Renal pelvis (tissue), 12 donors: ENCODE measurements at places on chromosomes 16 and 17.
A peak's percentile ranks its signal among the peaks of the same experiment; 100 is the strongest.

- no peak for DNase-seq
Measured at GRCh38 chr17:55321427-55322060, 56.8 kb downstream of the HLF start.

DNA sequence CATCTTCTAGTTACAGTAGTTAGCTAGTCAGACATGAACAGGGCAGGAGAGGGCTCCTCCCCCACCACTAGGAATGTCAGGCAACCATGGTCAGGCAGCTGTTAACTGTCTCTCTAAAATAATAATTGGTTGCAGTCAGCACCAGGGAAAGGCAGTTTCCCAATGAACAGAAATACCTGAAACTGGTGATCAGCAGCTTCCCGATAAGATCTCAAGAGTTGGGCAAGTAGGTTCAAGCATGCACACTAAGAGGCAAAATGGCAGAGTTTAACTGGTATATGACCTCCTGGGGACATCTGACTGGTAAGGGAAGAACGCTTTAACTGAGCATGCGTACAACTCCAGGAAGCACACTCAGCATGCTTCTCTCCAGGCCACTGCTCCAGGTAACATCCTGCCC lies 12.6 kb upstream of the XYLT1 start:
- no peak for DNase-seq

DNA sequence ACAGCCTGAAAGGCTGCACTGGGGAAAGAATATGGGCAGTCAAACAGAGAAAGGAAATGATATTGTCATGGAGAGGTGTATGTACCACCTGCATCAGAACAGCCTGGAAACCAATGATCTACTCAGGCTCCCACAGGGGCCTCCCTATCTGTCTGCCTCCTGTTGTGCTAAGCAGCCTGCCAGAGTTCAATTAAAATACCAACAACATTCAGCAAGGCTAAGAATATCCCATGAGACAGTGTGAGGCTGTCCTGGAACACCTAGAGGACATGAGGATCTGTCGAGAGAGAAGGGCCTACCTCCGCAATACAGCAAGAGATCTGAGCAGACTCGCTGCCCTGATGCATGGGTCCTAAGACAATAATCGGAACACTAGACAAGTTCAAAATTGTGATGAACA lies 8.4 kb downstream of the FXR2 start:
- DNase-seq = no peak

DNA sequence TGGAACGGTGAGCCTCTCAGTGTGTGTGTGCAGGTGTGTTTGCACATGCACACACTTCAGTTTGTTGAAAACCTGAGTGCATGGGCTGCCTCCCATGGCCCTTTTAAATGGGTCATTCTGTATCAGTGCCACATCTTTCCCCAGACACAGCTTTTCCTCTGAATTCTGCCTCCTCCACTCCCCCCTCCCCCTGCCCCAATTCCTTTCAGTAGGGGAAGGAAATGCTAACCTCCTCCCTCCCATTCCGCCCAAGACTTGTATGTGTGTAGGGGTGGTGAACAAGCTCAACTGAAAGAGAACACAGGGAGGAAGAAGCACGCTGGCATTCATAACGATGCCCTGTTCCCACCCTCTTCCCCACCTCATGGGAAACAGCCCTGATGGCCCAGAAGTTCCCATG lies 34.3 kb downstream of the C17orf75 start:
- DNase-seq = no peak

DNA sequence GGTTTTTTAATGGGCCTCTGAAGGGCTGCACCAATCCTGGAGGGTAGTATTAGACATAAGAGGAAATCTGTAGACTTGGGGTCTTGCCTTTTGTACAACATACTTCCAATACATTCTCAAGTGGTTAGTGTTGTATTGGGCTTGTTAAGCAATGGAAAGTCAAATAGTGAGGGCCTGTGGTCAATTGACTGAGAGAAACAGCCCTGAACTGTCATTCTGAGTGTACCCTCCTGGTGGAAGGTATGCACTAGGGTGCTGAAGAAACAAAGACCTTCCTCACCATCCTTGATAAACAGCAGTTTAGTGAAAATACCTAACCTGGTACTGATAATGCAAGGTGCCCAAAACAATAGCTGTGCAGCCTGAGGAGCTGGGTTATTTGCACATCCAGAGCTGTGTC lies 22.2 kb downstream of the OR2C1 start:
- no peak for DNase-seq

GRCh38 chr16:8323153-8323552 lies 267.2 kb downstream of the TMEM114 start:
- DNase-seq = no peak

GRCh38 chr16:65042438-65043365 lies 79.2 kb downstream of the CDH11 start:
- no peak for DNase-seq

- no peak for DNase-seq
Measured at GRCh38 chr16:74455619-74456289, 34.5 kb upstream of the CLEC18B start.

GRCh38 chr16:85464383-85465305 lies 148.5 kb upstream of the GSE1 start:
- DNase-seq = no peak

DNA sequence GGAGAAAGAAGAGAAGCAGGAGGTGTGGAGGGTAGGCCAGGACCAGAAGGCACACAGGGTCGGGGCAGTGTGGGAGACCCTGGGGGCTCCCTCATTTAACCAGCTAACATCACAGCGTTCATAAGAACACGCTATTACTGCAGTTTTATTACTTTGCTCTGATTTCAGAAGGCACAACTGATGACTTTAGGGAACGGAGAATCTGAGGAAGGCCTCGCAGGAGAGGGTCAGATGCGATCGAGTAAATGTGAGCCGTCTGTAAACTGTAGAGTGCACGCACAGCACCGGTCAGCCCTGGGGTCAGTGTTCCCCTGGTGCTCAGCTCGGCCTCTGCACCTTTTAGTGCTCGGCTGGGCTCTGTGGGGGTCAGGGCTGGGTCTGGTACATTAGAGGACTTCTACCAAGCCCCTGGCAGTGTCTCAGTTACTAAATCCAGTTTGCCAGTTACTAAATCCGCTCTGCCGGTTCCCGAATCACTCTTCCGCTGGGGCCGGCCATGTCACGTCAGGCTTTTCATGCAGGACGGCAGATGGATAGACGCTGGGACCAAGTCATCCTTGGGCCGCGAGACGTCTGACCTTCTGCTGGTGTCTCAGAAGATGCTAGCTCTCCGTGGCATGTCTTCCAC lies 325.9 kb downstream of the SEC14L1 start:
- no peak for DNase-seq

GRCh38 chr16:65689726-65690125 lies 567.9 kb upstream of the CDH11 start:
- DNase-seq = no peak

DNA sequence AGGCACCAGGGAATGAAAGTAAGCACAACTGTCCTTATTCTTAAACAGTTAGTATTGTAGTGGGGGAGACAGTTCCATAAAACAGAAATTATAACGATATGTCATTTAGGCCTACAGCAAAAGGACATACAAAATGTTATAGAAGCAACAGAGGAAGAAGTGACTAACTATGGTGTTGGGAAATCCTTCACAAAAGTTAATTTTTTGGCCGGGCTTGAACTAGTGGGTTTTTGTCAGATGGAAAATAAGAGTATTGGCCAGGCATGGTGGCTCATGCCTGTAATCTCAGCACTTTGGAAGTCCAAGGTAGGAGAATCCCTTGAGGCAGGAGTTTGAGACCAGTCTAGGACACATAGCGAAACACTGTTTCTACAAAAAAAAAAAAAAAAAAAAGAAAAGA lies 127.8 kb downstream of the SSH2 start:
- DNase-seq = no peak

- peak; percentile 88 for DNase-seq
Measured at GRCh38 chr17:7988750-7989178, 13.7 kb upstream of the GUCY2D start.

GRCh38 chr17:17902877-17903276 lies 66.1 kb upstream of the SREBF1 start:
- DNase-seq = no peak

DNA sequence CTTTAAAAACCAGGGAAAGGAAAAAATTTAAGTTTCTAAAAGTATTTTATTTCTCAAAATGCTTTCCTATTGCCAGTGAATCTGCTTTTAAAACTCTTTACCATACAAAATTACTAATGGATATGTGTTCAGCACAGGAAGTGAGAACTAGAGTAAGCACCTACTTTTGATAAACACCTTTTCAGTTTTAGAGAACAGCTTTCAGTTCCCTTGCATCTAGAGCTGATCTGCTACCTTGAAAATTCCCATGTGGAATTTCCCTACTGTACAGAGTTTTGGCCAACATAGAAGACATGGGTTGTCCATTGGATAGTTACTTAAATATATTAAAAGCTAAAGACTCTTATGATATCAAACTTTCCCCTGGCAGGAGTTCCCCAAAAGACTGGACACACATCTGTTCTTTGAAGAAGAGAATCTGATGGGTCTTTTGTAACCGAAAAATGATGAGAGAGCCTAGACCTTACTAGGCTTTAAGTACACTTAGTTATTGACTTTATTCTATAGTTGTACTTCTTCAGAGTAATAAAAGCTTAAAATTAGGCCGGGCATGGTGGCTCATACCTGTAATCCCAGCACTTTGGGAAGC lies 112.1 kb upstream of the CNTNAP4 start:
- no peak for DNase-seq

DNA sequence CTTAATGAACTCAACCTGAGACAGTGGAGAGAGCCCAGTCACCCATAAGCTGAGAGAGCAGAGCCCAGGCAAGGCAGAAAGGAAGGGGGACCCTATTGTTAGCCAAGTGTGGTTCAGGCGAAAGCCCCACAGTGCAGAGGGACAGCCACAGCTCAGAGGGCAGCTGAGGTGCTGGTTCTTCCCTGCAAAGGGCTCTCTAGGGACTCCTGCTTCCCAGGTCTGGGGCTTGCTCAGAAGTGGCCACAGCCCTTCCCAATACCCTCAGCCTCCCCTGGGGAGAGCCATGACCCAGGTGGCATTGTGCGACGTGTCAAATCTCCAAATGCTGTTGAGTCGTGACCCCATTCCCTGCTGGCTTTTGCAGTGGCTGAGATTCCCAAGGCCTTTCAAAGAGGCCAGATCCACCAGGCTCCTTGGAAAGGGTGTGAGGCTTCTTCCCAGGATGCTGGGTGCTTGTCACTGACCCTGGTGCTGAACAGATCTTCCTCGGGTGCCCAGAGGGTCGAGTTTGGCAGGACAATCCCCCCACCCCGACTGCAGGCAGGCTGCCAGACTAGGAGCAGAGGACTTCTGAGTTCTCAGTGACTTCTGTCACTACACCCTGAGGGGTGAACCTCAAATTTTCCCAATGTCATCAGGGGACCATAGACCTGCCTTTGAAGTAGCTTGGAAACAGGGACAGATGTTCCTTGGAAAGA lies 2.5 kb upstream of the CCL17 start:
- no peak for DNase-seq

- DNase-seq = no peak
Measured at GRCh38 chr17:44205962-44206824, 6.5 kb upstream of the ATXN7L3 start.

DNA sequence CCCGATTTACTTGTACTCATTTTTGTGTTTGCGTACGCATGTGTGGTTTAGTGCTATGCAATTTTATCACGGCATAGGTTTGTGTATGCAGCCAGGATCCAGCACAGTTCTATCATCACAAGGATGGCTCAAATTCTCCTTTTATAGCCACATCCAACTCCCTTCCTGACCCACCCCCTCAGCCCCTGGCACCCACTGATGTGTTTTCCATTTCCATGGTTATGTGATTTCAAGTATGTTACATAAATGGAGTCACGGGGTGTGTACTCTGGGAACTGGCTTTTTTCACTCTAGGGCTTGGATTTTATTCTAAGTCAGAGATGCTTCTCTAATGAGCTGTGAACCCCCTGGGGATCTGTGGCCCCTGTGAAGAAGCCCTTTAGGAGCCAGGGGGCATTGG lies 16.8 kb downstream of the IL4R start:
- DNase-seq = no peak

DNA sequence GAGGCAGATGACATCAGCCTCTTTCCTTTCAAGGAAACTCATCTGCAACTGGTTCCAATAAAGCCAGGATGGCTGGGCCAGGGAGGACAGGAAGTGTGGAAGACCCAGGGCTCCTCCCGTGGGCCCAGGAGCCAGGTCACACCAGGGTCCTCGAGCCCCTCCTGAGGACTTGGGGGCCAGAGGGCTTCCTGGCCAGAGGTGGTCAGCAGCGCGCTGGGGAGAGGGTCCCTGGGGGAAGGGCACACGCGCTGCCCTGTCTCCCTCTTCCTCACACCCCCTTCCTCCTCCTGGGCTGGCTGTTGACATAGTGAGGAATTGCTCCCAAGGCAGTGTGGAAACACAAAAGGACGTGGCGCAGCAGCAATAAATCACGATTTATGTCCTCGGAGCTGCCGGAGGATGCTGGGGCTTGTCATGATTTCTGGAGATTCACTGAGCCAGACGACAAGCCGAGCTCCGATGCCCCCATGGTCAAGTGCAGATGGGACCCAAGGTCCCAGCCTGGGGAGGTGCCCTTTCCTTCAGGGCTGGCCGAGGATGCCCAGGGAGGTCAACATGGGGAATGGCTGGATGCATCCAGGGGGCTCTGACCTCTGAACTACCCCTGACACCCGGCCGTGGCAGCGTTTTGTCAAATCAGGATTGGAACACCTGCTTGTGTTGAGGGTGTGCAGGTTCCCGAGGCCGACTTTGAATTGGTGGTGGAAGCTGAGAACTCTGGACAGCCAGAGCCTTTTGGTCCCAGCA lies 152.6 kb downstream of the IRF8 start:
- DNase-seq = peak; percentile 86

DNA sequence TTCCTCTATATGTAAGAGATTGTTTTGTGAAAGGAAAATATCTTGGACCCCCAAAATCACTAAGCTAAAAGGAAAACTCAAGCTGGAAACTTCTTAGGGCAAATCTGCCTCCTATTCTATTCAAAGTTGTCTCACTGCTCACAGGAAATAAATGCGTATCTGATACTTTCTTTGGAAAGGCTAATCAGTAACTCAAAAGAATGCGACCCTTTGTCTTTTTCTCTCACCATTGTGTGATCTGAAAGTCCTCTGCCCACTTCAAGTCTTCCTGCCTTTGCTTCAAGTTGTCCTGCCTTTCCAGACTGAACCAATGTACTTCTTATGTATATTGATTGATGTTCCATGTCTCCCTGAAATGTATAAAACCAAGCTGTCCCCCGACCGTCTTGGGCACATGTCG lies 157.3 kb downstream of the KIF2B start:
- DNase-seq = no peak

- DNase-seq = no peak
Measured at GRCh38 chr17:44796731-44797130, 33.4 kb downstream of the GJC1 start.

- DNase-seq = peak; percentile 74
Measured at GRCh38 chr17:54891176-54891821, 9.4 kb upstream of the TOM1L1 start.

GRCh38 chr16:21235199-21235585 lies 1.7 kb downstream of the ANKS4B start:
- no peak for DNase-seq
